ENCODE measurements at places on chromosomes 13 and 19. TPM values are rescaled to one million over a fixed set of nuclear protein-coding genes. Genes with fewer than 3 reads are reported as not detected.

- no peak for DNase-seq
Observed at GRCh38 chr19:46959894-46960556, 59.6 kb upstream of the NPAS1 start.

DNA sequence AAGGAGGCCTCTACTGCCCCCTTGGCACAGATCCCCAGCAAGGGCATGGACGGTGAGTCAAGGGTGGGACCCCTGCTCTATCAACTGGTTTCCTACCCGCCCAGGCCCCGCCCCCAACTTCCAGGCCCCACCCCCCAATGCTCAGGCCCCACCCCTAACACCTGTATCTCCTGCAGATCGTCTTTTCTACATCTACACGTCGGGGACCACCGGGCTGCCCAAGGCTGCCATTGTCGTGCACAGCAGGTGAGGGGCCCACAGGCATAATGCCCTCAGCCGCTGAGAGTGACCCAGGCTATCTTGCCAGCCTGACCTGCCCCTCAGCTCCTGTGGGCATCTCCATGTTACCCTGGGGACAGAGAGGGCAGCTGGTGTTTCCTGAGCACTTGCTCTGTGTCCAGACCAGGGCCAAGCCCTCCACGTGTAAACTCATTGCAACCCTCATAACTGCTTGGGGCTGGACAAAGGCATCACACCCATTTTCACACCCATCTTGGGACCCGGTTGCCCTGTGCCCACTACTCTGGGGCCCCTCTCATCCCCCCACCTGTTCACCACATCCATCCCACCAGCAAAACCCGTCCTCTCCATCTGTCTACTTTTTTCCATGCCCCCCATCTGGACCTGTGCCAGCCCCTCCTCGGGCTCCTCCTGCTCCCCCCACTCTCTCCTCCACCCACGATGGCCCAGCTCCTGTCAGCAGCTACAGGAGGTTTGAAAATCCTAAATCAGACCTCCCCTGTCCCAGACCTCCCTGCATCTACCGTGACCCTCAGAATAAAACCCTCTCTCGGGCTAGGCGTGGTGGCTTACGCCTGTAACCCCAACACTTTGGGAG is 17.2 kb downstream of the SLC27A1 start:
- DNase-seq: no peak

GRCh38 chr13:31968473-31968872 is 63.1 kb upstream of the FRY start:
- DNase-seq: no peak

DNA sequence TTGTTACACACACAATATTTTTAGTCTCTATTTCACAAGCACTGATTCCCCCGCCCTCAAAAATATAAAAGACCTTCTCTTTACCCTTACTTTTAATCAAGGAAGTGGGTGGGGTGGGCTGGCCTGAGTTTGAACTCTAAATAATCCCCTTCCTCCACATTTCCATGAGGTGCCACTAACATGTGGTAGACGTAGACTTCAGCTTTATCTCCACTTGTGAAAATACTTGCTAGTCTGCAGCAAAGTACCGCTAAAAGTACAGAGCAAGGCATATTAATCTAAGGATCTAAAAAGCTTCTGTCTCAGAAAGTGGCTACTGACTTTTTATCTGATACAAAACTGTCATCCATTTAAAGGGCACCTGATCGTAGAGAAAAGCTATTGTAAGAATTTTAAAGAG is 739.6 kb upstream of the SLC10A2 start:
- no peak for DNase-seq

DNA sequence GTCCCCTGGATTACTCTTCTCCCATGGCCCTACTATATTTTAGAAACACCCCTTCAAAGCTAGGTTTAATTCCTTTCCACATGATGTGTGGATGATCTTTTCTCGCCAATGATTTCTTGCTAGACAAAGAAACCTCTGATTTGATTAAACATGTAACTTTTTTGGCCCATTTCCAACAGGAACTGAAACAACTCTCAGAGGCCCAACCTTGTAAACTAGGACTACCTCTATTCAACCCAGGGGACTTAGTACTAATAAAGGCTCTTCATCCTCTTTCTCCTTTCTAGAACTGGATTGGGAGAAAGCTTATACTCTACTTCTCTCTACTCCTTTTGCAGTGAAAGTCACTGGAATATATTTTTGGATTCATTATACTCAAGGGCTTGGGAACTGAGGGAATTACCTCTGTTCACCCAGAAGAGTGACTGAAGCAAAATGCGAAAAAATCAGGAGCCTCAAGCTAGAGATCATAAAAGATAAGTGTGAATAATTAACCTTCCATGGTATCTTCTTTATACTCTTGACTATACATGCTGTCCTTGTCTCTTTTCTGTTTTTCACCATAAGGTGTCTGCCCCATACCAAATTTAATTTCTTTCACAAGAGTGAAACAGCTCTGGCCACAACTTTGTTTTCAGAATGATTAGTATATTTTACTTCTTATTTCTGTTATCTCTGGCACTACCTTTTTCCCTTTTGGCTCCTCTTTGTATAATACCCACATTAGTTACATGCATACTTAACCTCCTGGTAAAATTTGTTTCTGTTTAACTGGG is 977.6 kb downstream of the SLITRK5 start:
- no peak for DNase-seq

GRCh38 chr13:75173457-75174356 is 308.3 kb downstream of the TBC1D4 start:
- no peak for DNase-seq

GRCh38 chr13:109687559-109688448 is 98.6 kb downstream of the IRS2 start:
- DNase-seq: no peak

DNA sequence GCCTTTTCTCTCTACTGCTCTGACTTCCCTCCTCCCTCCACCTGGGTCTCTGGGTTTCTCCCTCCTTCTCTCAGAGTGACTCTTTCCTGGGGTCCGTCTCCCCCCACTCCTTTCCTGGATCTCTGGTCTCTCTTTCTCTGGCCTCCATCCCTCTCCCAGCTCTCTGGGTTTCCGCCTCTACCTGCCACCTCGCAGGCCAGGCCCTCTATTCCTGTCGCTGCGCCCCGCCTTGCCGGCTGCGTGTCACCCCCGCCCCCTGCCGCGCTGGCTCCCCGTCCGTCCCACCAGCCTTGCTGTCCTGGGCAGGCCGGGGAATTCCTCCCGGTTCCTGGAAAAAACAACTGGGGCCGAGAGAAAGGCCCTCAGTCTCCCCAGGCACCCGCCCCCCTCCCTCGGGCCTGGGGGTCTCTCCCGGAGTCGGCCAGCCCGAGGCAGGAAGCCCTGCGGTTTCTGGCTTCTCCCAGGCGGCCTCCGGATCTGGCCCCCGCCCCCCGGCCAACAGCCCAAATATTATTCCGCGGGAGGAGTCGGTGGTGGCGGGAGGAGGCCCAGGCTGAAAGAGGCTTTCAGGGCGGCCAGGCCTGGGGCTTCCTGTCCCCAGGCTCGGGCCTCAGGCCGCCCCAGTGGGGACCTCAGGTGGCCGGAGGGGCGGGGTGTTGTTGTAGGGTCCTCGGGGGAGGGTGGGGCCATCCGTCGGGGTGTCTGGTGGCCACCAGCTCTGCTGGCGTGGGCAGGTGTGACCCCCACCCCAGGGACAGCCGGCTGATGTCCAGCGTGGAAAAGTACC is 9.3 kb downstream of the IRF2BP1 start:
- DNase-seq: peak; percentile 70

PRTN3 gene
- total RNA-seq: not detected

DNA sequence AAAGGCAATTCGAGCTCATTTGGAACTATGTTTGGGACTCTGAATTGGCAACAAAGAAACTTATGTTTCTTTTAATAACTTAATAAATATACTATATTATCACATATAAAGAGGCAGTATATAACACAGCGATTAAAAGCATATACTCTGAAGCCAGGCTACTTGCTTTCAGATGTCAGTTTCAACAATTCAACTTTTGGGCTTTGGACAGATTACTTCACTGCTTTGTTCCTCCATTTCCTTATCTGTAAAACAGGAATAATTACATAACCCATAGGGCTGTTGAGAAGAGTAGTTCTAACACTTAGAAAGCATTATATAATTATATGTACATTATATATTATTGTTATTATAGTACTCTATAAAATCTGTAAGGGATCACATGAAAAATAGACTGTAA is 107.2 kb downstream of the EDNRB start:
- no peak for DNase-seq

DNA sequence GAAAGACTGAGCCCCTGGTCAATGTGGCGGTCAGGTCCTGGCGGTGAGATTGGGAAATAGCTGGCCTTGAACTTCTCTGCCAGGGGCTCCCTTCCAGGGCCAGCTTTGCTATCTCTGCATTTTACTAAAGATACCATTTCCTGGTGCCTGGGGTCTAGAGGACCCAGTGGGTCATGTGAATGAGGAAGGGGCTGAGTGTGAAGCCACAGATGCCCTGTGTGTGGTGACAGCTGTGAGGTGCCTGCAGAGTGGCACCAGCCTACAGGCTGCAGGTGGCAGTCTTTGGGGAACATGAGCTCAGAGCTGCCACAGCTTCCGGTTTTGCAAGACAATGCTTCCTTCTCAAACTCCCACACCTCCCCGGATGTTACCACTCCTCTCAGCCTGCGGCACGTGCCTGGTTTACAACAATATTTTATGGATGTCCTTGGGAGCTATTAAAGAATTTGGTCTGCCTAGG is 5.2 kb upstream of the MLNR start:
- peak; percentile 37 for DNase-seq

- peak; percentile 52 for DNase-seq
Observed at GRCh38 chr13:113837560-113838355, 26.1 kb downstream of the GAS6 start.

- DNase-seq: peak; percentile 17
Observed at GRCh38 chr19:29483944-29484581, 41.7 kb upstream of the VSTM2B start.

DNA sequence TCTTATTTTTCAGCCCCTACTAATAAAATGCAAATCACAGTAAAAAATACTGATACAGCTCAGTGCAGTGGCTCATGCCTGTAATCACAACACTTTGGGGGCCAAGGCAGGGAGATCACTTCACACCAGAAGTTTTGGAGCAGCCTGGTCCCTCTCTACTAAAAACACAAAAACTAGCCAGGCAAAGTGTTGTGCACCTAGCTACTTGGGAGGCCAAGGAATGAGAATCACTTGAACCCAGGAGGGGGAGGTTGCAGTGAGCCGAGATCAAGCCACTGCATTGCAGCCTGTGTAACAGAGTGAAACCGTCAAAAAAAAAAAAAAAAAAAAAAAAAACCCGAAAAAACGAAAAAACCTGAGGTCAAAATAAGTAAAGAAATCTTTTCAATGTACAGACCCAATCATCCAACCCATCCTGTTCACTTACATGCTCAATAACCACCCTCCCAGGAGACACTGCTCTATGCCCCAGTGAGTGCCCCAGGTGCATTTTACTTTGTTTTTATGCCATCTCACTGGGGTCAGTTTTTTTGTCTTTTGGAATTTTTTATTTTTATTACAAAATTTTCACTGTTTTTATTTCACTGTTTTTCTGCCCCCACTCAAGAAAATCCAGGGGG is 107.0 kb downstream of the ZNF486 start:
- DNase-seq: no peak

DNA sequence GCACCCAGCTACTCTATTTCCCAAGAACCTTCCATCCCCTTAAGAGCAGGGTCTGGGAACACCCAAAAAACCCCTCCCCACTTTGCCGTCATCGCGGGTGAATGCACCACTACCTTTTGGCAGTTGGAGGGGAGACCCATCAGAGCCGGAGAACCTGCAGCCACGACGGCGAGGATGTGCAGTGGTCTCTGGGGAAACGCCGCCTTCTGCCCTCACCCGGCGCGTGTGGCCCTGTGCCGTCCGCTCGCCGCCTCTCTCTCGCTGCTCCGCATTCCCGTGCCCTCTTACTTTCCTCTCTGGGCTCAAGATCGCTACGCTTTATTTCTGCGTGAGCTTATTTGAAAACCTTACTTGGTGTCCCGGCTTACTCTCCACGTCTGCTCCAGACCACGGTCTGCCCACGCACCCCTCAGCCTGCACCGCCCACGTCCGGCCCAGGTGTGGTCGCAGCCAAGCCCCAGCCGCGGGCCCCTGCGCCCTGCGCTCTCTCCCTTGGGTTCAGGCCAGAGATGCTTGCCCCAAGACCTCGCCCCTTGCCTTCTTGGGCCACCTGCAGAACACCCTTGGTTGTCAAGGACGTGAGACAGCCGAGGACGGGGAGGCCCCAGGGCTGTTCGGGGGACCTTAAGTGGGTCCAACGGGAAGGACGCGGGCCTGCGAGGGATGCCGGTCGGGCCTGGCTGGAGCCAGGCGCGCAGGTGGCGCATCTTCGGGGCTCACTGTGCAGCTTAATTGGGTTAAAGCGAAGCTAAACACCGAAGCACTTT is 2.0 kb upstream of the MAB21L1 start:
- DNase-seq: no peak

DNA sequence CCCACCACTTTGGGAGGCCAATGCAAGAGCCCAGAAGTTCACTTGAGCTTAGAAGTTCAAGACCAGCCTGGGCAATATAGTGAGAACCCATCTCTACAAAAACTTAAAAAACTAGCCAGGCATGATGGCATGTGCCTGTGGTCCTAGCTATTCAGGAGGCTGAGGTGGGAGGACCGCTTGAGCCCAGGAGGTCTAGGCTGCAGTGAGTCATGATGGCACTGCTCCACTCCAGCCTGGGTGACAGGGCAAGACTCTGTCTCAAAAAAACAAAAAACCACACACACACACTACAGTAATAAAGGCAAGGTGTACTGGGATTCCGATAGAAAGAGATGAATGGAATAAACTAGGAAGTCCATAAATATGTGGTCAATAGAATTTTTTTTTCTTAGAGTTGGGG is 35.6 kb downstream of the CYP2F1 start:
- DNase-seq: no peak

GRCh38 chr13:30119476-30119875 is 187.9 kb downstream of the KATNAL1 start:
- no peak for DNase-seq

DNA sequence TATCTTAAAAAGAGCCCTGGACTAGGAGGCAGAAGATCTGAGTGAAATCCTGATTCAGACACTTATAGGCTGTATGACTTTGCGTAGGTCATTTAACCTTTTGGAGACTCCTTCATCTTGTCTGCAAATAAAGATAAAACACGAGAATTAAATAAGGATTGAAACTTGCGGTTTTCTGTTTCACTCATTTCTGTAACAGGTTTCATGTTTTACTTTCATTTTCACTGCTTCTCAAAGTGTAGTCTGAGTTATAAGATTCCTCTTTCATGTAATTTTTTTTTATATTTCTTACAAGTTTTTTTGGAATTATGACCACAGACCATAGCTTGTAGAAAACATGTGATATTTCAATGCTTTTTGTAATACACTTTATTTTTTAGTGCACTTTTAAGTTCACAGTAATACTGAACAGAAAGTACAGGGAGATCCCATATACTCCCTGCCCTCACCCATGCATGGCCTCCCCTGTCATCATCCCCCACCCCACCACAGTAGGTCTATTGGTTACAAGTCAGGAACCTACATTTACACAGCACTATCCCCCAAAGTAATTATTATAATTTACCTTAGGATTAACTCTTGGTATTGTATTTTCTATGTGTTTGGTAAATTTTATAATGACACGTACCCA is 174.6 kb downstream of the ITGBL1 start:
- DNase-seq: no peak
